SK-N-SH (cell line): ENCODE measurements at places on chromosomes 16 and 17. TPM values are rescaled to one million over a fixed set of nuclear protein-coding genes. Genes with fewer than 3 reads are reported as not detected.

Gene CACNG1
- polyA plus RNA-seq: not detected in 2 replicates

Gene TMEM220
- 2.7 and 3.1 TPM in 2 replicates for polyA plus RNA-seq

Gene ENPP7
- polyA plus RNA-seq: not detected in 2 replicates

Gene CCL14
- polyA plus RNA-seq: not detected in 2 replicates

Gene KRT9
- not detected in 2 replicates for polyA plus RNA-seq

Gene ENO3
- 29.2 and 32.5 TPM in 2 replicates for polyA plus RNA-seq

Gene PRR35
- polyA plus RNA-seq: not detected in 2 replicates

Gene FOXC2
- 0.37 and 1.3 TPM in 2 replicates for polyA plus RNA-seq

Gene SNX20
- not detected in 2 replicates for polyA plus RNA-seq

Gene TEX19
- polyA plus RNA-seq: 0.10 and 0.11 TPM in 2 replicates

Gene KRTAP9-2
- polyA plus RNA-seq: not detected in 2 replicates

Gene PRSS33
- polyA plus RNA-seq: not detected in 2 replicates

Gene PEMT
- 49.8 and 52.8 TPM in 2 replicates for polyA plus RNA-seq

Gene UNC45B
- polyA plus RNA-seq: not detected in 2 replicates

Gene CETP
- not detected in 2 replicates for polyA plus RNA-seq

Gene CCL17
- polyA plus RNA-seq: not detected in 2 replicates

Gene OSGIN1
- 4.8 and 5.2 TPM in 2 replicates for polyA plus RNA-seq

Gene CIBAR2
- polyA plus RNA-seq: 0.15 and 0.24 TPM in 2 replicates

Gene KRTAP4-5
- not detected in 2 replicates for polyA plus RNA-seq

Gene TPSD1
- not detected in 2 replicates for polyA plus RNA-seq

Gene CD300E
- polyA plus RNA-seq: not detected in 2 replicates

Gene KRTAP2-3
- polyA plus RNA-seq: 0.36 and 0.39 TPM in 2 replicates

Gene KCNAB3
- polyA plus RNA-seq: 4.4 and 5.1 TPM in 2 replicates

Gene CLEC3A
- polyA plus RNA-seq: 0.03 TPM in 1 of 2 replicates, not detected in the other

Gene EVPLL
- polyA plus RNA-seq: not detected in 2 replicates

Gene KRT28
- polyA plus RNA-seq: not detected in 2 replicates

Gene DHX40
- polyA plus RNA-seq: 33.8 and 45.5 TPM in 2 replicates

Gene TEKT3
- 0.21 and 0.62 TPM in 2 replicates for polyA plus RNA-seq

Gene STH
- polyA plus RNA-seq: not detected in 2 replicates

Gene CNTNAP4
- not detected in 2 replicates for polyA plus RNA-seq

Gene GLP2R
- not detected in 2 replicates for polyA plus RNA-seq

Gene HBA2
- not detected in 2 replicates for polyA plus RNA-seq

Gene SDR42E1
- not detected in 2 replicates for polyA plus RNA-seq
